ENCODE measurements at places on chromosomes 11 and 22.
A peak's percentile ranks its signal among the peaks of the same experiment; 100 is the strongest.

DNA sequence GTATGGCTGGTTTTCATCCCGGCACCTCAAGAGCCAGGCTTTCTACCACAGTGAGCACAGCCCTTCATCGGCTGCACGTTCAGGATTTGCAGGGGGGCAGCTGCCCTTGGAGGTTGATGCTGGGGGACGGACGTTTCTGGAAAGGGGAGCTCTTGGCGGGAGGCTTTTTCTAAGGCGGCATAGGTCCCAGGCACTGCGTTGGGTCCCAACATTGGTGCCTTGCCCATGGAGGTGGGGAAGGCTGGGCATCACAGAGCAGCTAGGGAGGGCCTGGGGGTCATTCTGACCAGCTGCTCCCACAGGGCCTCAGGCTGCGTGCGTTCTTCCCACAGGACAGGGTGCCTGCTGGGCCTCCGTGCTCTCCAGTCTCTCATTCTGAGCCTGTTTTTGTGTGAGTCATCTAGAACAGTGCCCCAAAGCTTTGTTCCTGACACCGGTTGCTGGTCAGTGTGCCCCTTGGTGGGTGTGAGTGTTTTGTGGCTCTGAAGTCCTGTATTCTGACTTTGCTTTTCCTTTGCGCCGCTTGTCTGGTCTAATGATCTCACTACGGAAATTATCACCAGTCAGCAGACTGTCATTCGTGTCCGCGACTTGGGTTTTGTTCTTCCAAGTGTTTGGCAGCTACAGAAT is 275.9 kb downstream of the TBC1D22A start:
- no peak for DNase-seq

DNA sequence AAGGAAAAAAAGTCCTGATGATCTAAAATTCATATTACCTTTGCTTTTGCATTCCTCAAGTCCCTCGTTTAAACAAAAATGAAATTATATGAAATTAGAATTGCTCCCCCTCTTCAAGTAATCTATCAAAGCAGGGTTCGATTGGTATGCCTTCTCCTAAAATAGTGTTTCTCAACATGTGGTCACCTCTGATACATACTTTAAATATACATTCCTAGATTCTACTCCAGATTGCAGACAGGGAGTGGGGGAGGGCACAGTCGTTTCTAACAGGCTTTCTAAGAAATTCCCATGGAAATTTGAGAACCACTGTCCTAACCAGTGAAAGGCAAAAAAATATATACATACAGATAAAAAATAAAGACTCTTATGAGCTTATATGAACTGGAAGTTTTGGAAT is 22.6 kb upstream of the IRAG1 start:
- no peak for DNase-seq

DNA sequence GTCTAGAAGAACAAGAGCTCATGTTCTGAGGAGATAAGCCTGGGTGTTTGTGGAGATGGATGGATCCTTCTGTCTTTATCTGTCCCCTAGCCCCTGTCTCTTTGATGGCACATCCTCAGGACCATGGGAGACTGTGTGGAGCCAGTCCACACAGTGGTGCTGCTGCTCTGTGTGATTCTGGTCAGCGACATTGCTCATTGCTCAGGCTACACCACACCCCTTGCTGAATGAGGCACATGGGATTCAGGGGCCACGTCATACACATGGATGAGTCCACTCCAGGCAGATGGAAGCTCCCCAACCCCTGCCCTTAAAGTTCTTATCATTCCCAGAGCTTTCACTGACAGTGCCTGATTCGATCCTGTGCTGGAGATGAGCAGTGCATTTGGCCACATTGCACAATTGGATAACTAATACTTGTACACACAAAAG is 222.2 kb downstream of the NAV2 start:
- no peak for DNase-seq

GRCh38 chr11:114447892-114448291 is 8.6 kb downstream of the REXO2 start:
- no peak for DNase-seq

GRCh38 chr22:38383417-38383816 is 66.2 kb upstream of the CSNK1E start:
- DNase-seq, result no peak

DNA sequence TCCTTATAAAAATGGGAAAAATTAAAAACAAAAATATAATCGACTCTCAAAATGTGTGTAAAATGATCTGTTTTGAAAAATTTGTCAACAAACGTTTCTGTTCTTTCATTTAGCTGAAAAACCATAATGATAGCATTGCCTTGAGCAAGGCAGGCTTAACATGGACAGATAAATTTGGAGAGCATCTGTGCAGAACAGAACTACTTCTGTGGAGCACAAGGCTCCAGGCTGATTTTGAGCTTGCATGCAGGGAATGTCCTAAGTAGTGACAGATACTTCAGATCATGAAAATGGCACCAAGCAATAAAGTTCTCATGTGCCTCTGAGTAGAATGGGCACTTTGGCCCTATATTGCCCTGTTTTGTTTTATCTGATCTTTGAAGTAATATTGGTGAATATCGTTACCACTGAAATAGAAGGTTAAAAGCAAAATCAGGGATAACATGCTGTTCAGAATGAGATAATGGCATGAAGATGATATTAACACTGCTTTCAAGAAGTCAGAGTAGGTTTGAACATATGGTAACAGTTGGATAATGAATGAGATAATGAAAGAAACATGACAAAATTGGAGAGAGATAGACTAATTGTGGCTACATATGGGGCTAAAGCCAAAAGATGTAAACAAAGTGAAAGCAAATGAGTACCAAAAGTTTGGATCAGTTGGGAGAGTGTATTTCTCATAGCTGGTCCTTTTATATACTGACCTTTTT is 730.5 kb upstream of the CCDC179 start:
- DNase-seq, result no peak

DNA sequence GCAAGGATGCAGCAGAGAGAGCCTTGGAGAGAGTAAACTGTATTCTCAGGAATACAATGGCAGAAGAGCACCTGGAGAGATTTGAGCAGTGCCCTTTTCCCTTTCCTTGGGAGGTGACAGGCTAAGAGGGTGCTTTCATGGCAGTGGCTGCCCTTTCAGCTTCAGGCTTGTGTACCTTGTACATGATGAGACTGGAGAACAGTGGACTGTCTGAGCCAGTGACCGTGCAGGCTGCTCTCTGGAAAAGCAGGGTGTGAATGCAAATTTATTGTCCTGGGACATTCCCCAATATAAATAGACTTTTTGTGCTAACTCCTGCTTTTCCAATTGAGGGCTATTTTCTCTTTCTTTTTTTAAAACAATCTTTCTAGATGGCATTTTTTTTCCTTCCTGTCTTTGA is 99.3 kb downstream of the TRIM44 start:
- DNase-seq, result no peak

GRCh38 chr11:36132940-36133339 is 156.3 kb downstream of the COMMD9 start:
- DNase-seq, result no peak

DNA sequence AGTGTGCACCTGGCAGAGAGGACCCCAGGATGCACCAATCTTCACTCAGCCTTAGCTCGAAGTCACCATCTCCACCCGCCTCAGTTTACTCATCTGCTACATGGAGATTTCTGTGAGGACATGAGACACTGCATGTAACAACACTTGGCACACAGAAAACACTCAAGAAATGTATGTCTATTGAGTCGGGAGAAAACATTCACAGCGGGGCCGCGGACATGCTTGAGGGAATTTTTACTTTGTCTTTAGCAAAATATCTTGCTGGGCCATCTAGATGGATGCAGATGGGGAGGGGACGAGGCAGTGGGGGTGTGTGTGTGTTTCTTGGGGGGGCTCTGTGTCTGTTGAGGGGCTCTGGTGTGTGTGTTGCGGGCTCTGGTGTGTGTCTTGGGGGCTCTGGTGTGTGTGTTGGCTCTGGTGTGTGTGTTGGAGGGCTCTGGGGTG is 28.4 kb upstream of the RFPL3 start:
- DNase-seq, result no peak

- no peak for DNase-seq
These were observed 642 bp upstream of the SEPTIN3 start for GRCh38 chr22:41968601-41969000.

DNA sequence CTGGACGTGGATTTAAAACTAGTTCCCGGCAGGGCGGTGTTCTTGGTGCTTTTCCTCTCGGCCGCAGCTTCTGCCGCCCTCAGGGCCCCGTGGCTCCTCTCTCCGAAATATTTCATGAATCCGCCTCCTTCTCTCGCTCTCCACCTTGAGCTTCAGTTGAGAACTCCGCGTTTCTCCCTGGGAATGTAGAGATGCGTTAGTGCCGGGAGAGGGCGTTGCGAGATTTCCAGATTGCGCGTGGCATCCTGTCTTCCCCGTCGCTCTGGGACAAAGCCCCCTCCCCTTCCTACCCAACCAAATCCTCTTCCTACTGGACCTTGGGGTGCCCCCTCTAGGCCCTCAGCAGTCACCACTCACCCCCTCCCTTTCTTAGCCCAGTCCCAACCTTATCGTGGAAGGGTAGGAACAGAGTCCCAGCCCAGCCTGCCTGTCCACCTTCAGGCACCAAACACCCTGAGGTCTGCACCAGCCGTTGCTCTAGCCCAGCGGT is 15.5 kb upstream of the RAC2 start:
- DNase-seq, result no peak

- DNase-seq, result no peak
These were observed 155.7 kb downstream of the CWF19L2 start for GRCh38 chr11:107301878-107302277.

DNA sequence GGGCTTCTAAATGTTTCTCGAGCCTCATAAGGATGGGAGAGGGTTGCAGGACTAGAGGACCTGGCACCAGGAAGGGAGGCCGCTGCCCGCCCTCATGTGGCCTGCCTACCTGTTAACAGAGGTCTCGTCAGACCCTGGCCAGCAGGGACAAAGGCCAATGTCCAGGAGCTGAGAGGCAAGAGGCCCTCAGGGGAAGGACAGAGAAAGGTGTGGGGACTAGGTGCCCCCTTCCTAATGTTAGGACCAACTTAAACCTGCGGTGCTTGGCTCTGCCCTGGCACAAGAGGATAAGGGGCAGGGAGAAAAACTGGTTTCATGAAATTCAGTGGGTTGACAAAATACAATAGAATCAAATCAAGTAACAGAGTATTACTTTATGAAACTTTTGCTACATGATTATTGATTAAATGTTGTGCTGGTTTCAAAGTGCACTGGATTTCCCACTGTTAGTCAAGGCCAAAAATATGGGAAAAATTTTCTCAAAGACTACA is 20.0 kb upstream of the SYT12 start:
- no peak for DNase-seq

DNA sequence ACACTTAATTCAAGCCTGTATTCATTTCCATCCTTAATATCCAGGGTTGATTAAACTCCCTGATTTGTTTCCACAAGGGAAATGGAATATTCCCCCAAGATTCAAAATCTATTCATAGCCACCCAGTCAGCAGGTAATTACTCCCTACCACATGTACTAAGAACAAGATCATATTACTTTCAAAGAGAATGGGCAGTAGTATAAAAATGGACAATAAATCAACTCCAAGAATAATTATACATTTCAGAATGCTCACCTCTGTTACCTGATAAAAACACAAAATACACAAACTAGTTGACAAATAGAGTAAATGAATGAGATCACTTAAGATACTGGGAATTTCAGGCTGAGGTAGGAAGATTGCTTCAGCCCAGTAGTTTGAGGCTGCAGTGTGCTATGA is 8.5 kb upstream of the FEZ1 start:
- no peak for DNase-seq

DNA sequence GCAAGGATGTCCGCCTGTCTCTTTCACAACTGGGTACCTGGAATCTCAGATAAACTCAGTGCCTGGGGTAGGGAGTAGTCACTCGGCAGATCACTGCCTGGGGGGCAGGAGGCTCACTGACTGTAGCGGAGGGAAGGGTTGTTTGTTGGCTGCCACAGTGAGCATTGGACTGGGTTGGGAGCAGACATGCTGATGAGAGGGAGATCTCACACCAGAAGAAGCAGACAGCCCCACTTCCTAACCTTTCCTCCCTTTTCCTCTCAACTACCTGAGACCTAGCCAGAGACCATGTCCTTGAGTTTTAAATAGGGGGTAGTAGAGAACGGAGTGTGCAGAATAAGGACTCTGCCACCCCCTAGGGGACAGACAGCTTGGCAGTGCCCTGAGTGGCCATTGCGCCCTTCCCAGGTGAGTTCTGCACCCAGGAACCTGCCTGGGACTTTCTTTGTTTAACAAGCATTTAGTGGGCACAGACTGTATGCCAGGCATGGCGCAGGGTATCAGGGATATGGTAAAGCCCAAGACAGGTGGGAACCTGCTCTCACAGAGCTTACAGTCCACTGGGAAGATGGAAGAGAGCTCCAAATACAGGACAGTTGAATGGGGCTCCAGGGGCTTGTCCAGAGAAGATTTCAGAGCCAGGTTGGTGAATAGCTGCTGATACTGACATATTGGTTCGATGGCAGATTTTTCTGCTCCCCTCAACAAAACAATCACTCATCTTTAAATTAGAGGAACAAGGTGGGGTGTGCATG is 115.7 kb upstream of the NNMT start:
- peak; percentile 72 for DNase-seq

DNA sequence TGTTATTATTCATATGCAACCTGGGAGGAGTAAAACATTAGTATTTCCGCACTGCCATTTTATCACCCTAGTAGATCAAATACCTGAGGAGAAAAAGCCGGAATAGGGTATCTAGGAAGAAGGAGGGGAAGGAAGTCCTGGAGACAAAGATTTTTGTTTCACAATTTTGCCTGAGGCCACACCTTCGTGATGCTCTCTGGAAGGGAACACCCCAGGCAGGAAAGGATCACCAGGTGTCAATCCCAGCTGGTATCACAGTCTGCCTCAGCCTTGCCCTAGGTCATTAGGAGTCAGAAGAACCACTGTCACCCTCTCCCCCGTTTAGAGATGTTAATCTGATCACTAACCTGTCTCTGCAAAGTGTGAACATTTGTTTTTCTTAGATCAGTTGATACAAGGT is 35.4 kb upstream of the IGSF9B start:
- no peak for DNase-seq

DNA sequence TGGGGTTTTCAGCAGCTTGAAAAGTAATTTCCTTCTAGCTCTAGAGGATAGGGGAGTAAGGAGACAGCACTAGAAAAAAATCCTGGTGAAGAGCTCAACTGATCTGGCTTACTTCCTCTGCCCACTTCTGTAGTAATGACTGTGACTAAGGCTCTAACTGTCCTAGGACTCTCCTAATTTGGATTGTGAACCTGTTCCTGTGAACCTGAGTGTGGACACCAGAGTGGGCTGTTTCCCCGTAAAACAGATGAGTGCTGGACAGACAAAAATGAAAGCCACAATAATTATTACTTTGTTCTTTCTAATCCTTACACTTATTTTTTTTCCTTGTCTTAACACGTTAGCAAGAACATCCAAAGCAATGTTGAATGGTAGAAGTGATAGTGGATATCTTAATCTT is 154.1 kb downstream of the AASDHPPT start:
- no peak for DNase-seq
